ENCODE measurements at places on chromosomes 1 and 21.

GRCh38 chr21:39533545-39534380 is 79.0 kb upstream of the B3GALT5 start:
- DNase-seq, result peak; percentile 8

DNA sequence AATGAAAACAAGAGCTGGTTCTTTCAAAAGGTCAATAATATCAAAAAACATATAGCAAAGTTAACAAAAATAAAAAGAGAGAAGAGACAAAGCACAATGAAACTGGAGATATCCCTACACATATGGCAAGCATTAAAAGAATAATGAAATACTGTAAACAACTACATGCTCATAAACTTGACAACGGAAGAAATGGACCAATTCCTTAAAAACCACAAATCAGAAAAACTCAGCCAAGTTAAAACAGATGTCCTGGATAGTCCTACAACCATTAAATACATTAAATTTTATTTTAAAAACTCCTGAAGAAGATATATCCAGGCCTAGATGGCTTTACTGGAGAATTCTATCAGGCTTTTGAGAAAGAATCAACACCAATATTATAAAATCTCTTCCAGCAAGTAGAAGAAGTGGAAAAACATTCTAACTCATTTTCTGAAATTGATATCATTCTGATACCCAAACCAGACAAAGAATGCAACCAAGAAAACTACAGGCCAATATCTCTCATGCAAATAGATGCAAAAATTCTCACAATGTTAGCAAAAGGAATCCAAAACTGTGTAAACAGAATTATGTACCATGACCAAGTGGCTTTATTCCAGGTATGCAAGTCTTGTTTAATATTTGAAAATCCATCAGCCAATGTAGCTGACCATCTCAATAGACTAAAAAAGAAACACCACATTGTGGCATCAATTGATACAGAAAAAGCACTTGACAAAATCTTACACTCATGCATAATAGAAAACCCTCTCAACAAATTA is 56.1 kb upstream of the LRRC7 start:
- DNase-seq, result no peak

GRCh38 chr21:38833117-38833516 is 27.4 kb downstream of the ETS2 start:
- DNase-seq, result peak; percentile 12

- no peak for DNase-seq
These were observed 64.3 kb upstream of the ADARB1 start for GRCh38 chr21:45010096-45010495.

DNA sequence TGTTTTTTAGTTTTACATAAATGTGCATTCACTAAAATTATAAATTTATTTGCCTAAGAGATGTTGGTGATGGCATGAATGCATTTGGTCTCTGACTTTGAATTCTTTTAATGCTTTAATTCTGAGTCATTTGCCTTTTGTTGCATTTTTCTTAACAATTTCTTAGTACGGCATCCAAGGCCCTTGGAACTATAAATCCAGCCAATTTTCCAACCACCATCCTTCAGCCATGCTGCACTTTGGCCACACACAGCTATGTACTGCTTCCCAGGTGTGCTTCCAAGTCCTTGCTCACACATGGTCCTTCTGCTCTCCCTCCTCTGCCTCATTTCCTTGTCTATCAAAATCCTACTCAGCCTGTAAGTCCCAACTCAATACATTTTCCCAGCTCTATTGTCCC is 161.0 kb downstream of the DHRS3 start:
- no peak for DNase-seq
